ENCODE measurements at places on chromosomes 5 and 9. TPM values are rescaled to one million over a fixed set of nuclear protein-coding genes. Genes with fewer than 3 reads are reported as not detected.

The SOHLH1 gene
- not detected for total RNA-seq

The MYO10 gene
- 15.6 TPM for total RNA-seq

The FGD3 gene
- total RNA-seq = not detected

The IDNK gene
- 3.0 TPM for total RNA-seq

The CSF2 gene
- total RNA-seq = 0.84 TPM

The NMRK1 gene
- 13.4 TPM for total RNA-seq

The ADRA1B gene
- total RNA-seq = 2.4 TPM

The MEGF10 gene
- not detected for total RNA-seq

The DDX4 gene
- total RNA-seq = not detected

The CER1 gene
- not detected for total RNA-seq

The TSLP gene
- total RNA-seq = 1.2 TPM

The APBA1 gene
- 1.5 TPM for total RNA-seq

The GPR151 gene
- total RNA-seq = not detected

The PTAR1 gene
- total RNA-seq = 20.8 TPM

The RELL2 gene
- total RNA-seq = 1.9 TPM

The F12 gene
- total RNA-seq = 0.74 TPM

The HMCN2 gene
- not detected for total RNA-seq

The HRH2 gene
- 0.17 TPM for total RNA-seq

The SUSD3 gene
- total RNA-seq = 5.6 TPM

The HSPA5 gene
- 204 TPM for total RNA-seq

The PCDHA1 gene
- total RNA-seq = not detected

The SCGB3A2 gene
- total RNA-seq = not detected

The SLC36A2 gene
- not detected for total RNA-seq

The CIZ1 gene
- total RNA-seq = 60.9 TPM

The STKLD1 gene
- not detected for total RNA-seq

The TLX3 gene
- total RNA-seq = not detected

All from bronchus fibroblast of lung (primary cell).